Naive B cell (primary cell): ENCODE measurements at places on chromosomes 2 and 18. TPM values are rescaled to one million over a fixed set of nuclear protein-coding genes. Genes with fewer than 3 reads are reported as not detected.

The ATP8B1 gene
- 0.67 TPM for polyA plus RNA-seq

The KCNF1 gene
- not detected for polyA plus RNA-seq

The DNAH6 gene
- polyA plus RNA-seq = 0.69 TPM

The BCL2 gene
- polyA plus RNA-seq = 39.7 TPM

The TGFA gene
- not detected for polyA plus RNA-seq
